ENCODE measurements at places on chromosomes 6 and 20.
A peak's percentile ranks its signal among the peaks of the same experiment; 100 is the strongest.

DNA sequence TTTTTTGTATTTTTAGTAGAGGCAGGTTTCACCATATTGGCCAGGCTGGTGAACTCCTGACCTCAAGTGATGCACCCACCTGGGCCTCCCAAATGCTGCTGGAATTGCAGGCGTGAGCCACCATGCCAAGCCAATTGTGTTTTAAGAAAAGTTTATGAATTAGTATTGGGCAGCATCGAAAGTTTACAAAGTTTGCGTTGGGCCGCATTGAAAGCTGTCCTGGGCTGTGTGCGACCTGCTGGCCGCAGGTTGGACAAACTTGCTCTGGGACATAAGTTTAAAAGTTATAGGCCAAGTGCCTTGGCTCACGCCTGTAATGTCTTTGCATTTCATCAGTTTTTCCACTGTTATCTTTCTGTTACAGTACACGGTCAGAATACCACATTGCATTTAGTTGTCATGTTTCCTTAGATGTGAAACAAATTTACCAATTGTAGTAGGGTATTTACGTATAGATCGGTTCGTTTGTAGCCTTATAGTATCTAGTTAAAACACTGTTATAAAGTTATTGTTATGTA is 39.5 kb downstream of the ASXL1 start:
- no peak for DNase-seq

GRCh38 chr6:150514806-150515380 is 84.8 kb upstream of the PLEKHG1 start:
- no peak for DNase-seq

DNA sequence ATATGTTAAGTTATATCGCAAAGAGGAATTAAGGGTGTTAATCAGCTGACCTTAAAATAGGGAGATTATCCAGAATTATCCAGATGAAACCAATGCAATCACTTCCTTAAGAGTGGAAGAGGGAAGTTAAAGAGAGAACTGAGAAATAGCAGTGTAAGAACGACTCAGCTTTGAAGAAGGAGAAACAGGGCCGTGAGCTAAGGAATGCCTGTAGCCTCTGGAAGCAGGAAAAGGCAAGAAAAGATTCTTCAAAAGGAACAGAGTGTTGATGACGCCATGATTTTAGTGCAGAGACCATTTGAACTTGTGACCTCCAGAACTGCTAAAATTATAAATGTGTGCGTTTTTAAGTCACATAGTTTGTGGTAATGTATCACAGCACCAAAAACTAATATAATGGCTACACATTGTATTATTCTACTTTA is 32.7 kb downstream of the ILRUN start:
- no peak for DNase-seq

GRCh38 chr6:26537846-26538571 is at the start of gene HMGN4:
Gene HMGN4, plus strand, starts transcription at chr6:26538366. Its CDS starts 6,841 bp downstream, at chr6:26545207.
- DNase-seq, result peak; percentile 50
